ENCODE measurements at places on chromosomes 7 and 10. TPM values are rescaled to one million over a fixed set of nuclear protein-coding genes. Genes with fewer than 3 reads are reported as not detected.

DNA sequence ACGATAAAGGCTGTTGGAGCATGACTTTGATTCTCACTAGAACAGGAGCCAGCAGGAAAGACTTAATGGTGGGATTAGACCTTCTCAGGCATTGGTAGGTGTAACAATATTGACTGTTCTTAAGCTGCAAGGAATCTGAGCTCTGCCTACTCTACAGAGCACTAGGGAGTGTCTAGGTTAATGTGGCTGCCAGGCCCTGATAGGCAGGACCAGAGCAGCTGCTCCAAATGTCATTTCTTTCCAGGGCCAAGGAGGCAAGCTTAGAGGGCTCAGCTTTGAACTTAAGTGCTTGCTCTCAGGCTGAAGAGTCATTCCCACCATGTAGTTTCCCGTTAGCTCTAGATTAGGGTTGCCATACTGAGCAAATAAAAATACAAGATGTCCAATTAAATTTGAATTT is 96.8 kb downstream of the RAB18 start:
- no peak for DNase-seq

DNA sequence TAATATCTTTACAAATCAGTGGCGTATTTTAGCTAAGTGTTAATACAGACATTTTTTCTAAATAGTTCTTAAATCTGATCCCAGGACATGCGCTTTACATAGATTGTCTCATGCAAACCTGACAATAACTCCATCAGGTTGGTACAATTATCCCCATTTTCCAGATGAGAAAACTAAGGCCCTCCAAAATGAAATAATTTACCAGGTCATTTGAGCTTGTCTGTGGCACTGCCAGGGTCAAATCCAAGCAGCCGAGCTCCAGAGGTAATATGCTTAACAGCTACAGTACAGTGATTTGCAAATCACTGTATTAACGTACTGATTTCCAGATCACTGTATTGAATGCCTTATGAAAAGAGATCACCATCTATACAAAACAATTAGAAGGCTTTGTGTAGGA is 223.1 kb downstream of the CHCHD3 start:
- DNase-seq, result no peak

- no peak for DNase-seq
Measured at GRCh38 chr7:159009951-159010350, 134.7 kb downstream of the VIPR2 start.

The IFIT1B gene
- polyA plus RNA-seq, result not detected

DNA sequence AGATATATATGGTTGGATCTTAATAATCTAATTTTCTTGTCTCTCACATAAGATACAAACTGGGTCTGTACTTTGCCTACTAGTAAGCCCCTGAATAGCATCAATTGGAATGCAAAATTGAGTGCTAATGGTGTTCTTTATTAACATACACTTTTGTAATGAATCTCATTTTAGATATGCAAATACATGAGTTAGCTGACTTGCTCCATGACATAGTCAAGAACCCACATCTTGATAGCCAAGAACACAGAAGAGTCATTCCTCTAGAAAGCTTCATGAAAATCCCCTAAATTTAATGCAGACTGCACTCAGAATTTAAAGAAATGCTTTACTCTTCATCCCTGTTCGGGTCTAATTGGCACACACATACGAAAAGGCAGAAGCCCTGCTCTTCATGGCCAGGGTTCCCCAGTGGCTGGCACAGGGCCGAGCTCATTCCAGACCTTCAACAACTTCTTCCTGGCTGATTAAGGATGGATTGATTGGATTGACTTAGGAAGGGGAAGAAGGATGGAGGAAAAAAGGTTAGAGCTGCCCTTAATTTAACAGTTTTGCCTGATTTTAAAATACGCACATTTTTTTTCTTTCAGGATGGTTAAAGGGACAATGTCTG is 431.1 kb upstream of the KLF6 start:
- no peak for DNase-seq

GRCh38 chr7:74476626-74477025 is 22.9 kb downstream of the GTF2IRD1 start:
- DNase-seq, result no peak

- no peak for DNase-seq
Measured at GRCh38 chr7:22724861-22725260, 2.1 kb upstream of the IL6 start.

DNA sequence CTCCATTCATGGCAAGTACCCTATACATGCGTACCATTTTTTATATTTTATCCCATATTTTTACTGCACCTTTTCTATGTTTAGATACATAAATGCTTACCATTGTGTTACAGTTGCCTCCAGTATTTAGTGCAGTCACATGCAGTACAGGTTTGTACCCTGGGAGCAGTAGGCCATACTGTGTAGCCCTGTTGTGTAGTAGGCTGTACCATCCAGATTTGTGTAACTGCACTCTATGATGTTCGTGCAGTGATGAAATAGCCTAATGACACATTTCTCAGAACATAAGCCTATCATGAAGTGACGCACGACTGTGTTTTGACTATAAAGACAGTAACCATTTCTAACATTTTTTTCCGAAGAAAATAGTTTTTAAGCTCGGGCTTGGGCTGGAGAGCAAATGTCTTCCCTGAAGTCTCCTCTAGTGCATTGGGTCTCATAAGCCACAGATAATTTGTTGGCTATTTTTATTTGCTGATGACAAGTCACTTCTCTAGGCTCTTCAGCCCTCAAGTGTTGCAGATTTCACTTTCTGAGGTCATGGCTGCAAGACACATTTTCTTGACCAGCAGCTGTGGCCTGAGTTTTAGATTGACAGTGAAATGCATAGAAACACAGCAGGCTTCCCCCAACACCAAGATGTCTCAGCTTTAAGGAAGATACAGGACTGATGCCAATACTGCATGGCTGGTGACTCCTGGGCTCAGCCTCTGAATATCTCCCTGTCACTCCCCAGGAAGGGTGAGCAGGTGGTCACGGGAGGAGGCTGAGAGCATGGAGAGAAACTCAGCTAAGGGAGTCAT is 26.9 kb downstream of the EPDR1 start:
- no peak for DNase-seq
